ENCODE measurements at places on chromosomes 4 and X.

GRCh38 chr4:1512051-1512737, 106.0 kb upstream of the NKX1-1 start:
- DNase-seq, result no peak

DNA sequence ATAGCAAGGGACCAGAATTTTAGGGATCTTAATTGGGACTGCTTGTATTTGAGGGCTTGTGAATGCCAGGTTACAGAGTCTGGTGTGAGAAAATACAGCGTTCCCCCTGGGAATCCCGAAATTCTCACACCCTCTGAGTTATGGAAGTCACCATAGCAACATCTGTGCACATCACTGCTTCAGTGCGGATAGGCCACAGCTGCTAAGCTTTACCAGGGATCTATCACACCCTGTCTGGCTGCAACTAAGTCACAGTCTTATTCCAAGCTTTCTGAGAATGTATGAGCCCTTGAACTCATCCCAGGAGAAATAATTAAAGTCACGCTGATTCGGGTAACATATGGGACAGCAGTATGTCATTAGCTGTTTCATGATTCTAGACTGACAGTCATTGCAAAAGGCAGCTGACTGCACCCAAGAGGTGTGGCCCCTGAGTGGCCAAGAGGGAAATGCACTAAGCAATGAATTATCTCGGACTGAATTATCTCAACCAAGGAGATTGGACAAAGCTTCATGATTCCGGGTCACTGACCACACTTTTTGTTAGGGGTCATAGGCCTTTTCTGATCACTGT, 46.7 kb upstream of the BTC start:
- DNase-seq, result no peak

GRCh38 chr4:72084587-72085011, 52.8 kb downstream of the NPFFR2 start:
- no peak for DNase-seq

DNA sequence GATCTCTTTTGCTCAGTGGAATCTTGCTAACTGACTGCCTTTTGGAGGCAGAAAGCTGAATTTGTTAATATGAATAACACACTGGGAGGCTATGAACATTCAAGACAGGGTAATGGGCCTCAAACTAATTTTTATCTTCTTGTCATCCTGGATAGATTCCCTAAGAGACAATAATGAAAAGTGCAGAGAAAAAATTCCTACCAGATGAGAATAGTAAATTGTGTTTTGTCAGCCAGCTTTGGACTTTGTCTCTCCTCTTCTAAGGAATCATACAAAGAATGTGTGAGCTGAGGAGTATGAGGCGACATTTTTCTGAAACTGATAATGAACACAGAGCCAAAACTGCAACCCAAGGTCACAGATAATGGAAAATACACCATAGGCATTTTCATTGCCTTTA, 649.3 kb downstream of the IQCM start:
- no peak for DNase-seq

DNA sequence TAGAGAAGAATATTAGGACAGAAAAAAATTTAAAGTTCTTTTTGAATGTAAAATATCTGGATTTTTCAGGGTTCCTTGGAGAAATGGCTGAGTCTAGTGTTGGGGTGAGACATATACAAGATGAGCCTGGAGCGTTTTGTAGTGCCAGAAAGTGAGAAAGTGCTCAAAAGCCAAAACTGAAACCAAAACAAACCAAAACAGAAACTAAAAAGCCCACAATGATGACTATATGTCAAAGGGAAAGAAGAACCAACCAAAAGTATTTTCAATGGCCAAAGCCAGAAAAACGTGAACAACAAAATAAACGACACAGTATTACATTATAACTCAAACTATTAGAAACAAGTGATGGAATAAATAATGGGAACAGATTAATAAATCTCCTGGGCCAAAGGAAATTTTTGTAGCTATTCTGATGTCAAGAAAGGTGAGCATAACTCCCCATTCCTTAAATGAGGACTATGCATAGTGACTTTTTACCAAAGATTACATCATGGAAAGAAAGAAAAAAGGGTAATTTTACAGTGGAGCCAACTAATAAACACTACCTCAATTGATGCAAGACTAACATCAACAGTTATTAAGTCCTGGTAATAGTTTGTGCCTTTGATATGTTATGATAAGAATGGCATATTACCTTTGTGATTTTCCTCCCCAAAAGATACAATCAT, 1137.6 kb downstream of the C4orf33 start:
- DNase-seq, result no peak

DNA sequence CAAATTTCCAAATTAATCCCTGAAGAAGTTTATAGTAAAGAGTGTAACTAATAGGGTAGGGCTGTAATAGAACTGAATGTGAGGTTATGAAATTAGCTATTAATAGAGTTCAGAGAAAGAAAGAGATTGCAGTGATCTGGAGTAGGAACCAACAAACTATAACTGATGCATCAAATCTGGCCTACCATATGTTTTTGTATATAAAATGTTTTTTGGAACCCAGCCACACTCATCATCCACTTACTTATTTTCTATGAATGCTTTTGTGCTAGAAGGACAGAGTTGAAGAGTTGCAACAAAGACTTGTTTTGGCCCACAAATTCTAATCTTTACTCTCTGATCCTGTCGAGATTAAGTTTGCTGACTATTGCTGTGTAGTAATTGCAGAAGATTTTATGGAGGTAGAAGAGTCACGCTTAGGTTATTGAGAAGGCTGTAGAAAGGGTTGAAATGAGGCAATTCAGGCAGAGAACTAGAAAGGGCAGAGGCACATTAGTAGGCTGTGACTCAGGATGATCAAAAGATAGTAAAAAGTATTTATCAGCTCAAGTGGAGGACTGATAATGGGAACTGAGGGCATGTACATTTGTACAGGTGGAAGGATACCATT, 298.7 kb upstream of the EMCN start:
- no peak for DNase-seq

DNA sequence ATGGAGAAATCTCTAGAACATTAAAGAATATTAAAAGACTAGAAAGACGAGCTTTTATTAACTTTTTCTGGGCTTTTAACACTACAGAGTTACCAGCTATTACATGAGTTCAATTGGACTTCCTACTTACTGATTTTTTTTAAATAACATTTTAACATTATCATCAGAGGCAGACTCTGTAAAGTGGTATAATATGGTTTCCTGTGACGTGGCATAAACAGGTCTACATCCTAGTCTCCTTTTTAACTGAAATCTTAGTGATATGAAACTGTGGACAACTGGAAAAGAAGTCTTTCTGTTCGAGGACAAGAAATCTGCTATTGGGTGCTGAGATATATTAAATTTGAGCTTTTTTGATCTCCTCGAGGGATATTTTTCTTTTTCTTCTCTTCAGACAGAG, 48.7 kb upstream of the ABCG2 start:
- DNase-seq, result no peak

GRCh38 chr4:26701786-26702227, 117.9 kb downstream of the TBC1D19 start:
- no peak for DNase-seq

- no peak for DNase-seq
These were observed 1848.9 kb upstream of the TENM3 start for GRCh38 chr4:180394312-180394711.

GRCh38 chr4:64796581-64796980, 387.3 kb upstream of the TECRL start:
- no peak for DNase-seq

- DNase-seq, result no peak
These were observed 707.8 kb downstream of the STIM2 start for GRCh38 chr4:27568236-27568951.

GRCh38 chr4:123953566-123953965, 557.0 kb downstream of the SPRY1 start:
- no peak for DNase-seq

DNA sequence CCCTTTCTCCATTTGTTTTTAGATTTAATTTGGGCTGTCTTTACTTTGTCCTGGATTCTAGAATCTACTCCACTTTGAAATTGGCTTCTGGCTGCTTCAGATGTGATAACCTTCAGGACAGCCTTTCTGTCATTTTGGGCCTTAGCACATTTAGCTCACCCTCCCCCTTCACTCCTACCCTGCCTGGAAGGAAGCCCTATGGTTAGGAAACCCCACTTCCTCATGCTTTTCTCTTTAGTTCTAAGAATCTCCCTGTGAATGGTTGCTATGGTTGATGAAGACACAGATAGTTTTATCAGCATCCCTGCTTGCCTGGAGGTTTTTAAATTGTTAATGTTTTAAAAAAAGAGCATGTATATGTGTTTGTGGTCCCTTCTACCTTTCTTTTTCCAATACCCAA, 100.7 kb upstream of the PTPN13 start:
- no peak for DNase-seq

DNA sequence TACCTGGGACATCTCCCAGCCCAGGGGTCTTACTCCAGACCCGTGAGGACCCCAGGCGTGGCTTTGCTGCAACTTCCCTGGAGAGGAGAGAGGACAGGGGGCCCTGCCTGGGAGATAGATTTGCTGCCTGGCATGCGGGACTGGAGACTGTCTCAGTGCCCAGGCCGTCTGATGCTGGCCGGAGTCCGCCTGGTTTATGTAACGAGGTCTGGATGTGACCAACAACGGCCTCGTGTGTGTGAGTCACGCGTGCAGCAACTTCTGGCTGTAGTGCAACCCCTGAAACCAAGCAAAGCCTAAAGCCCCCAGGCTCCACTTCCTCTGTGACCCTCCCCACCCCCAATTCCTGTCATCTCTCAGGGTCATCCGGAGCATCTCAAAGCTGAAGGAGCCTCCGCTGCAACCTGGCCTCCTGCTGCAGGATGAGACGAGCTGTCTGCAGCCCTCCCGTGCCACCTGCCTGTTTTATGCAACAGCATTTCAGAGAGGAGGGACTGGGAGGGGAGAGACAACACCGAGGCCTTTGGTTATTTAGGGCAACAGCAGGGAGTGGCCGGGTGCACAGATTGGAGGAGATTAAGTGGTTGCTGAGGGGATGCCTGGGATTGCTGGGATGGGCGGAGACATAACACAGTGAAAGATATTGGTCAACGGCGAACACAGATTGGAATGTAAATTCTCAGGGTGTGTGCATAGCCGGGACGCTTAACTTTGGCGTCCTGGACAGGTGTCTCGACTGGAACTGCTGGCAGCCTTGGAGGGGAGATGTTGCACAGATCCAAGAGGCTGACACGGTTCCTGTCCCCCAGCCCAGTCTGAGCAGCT, 16.0 kb downstream of the XG start:
- no peak for DNase-seq

DNA sequence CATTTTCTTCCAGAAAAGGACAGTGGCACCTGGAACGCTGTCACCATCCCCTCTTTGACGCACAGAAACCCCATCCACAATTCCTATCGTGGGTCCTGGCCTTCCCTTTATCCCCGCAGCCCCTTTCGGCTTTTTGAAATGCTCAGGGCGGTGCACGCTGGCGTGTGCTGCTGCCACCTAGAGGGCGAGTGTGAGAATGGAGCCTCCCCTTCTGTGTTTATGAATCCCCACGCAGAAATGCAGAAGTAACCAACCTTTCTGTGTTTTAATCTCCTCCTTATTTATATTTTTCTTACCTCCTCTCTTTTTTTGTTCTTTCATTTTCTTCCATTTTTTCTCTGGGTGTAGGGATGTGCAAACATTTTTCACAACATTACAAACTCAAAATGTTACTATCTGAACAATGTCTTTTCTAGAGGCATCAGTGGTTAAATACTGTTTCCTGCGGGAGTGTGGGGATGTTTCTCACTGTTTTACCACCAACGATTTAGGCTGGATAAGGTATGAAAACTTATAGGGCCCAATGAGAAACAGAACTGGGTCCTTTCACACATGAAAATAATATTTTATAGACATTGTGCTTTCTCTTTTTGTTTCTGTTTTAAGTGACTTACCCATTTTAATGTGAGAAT, 50.0 kb downstream of the TMA16 start:
- DNase-seq, result no peak

DNA sequence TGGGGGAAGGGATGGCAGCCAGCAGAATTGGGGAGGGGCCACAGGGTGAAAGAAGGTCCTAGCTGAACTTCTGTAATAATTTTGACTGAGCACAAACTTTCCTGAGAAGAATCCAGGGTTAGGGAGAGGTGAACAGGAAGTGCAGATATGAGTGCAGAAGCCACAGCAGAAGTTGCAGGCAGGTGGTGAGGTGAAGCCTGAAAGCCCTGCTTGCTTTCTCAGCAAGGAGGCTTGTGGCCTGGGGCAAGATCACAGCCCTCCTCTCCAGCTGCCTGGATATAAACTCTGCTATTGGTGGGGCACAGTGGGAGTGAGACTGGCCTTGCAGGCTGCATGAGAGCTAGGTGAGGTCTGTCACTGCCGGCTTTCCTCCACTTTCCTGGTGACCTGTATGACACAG, 44.1 kb upstream of the UPRT start:
- no peak for DNase-seq

DNA sequence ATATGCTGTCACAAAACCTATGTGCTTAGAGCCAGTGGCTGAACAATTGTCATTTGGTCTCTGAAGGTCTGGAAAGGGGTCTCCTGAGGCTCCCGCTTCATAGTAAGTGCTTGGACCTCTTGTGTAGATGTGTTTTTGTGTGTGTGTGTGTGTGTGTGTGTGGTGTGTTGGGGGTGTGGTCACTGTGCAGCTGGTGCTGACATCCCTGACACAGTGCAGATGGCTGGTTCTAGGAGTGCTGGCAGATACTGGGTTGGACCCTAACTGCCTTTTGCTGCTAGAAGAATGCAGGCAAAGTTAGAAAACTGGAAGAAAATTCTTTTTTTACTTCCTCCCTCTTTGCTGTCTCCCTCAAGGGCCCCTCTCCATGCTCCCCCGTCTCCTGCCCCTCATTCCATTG, 1872.6 kb downstream of the ARAP2 start:
- DNase-seq, result no peak

DNA sequence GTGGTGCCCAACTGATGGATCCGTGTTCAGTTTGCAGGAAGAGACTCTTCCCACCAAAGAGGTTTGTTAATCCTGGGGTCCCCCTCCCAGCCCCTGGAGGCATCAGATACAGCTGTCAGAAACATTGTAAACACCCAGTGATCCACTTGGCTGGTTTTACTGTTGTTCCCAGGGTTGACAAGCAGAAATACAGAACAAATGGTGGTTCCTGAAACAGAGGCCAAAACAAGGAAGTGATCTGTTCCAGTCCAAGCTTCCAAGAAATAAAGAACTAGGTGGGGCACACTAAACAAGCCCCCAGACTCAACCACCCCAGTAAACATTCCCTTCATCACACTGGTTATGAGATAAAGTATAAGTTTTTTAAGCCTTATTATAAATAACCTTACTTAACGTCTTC, 1.4 kb downstream of the TMLHE start:
- no peak for DNase-seq

GRCh38 chrX:136212557-136213111, 38.6 kb downstream of the MAP7D3 start:
- DNase-seq, result no peak

DNA sequence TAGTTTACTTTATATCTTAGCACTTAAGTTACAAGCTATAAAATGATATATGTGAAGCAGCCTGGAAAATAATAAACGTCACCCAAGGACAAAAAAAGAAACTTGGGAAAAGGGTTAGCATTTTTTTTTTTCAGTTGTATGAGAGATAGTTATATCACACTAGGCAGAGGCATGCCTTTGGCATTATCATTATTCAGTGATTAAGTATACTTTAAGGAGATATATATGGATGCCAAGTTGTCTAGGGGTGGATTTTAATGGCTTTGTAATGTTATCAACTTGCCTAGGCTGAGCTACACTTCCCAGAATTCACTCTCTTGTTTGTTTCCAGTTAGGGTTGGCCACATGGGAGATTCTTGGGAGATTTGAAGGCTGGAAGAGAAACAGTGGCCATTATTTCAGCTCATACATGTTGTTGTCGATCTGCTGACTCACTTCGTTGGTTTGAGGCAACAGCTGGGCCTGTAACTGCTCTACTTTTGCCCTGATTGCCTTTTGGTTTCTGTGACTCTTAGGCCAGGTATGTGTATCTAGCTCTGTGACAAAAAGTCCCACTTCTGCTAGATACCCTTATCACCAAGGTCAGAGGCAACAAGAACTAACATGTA, 11.5 kb upstream of the SRPX start:
- no peak for DNase-seq

All from cortex of kidney (tissue), 1 donor.